ENCODE measurements at places on chromosomes 7 and 10.
A peak's percentile ranks its signal among the peaks of the same experiment; 100 is the strongest.

DNA sequence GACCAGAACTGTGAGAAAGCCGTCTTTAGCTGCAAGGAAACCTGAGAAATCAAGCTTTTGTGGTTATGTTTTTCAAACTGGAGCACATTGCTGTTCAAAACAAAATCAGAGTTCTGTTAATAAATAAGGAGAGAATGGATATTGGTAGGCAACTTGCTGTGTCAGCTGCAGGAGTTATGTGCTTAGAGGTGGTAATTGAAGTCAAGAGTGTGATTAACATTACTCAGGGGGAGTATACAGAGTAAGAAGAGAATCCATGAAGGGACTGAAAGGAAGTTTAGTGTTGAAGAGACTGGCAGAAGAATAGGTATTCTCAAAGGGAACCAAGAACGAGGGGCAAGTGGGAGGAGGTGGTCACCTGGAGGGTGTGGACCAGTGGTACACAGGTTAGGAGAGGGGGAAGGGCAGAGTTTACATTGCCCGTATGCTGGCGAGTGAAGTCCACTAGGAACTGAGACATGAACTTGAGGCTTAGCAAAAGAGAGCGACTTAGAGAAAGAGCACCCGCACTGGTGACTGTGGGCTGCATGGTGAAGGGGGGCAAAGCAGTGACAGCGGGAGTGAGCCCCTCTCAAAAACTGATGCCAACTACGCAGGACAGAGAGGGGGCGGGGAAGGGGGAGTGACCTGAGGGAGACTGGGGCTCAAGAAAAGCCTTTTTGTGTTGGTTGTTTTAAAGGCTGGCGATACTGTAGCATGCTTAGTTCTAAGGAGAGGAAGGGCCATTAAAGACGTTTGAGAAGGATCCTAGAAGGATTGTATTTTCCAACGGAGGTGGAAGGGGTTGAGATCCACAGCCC is 80.0 kb downstream of the SDK1 start:
- DNase-seq, result no peak

DNA sequence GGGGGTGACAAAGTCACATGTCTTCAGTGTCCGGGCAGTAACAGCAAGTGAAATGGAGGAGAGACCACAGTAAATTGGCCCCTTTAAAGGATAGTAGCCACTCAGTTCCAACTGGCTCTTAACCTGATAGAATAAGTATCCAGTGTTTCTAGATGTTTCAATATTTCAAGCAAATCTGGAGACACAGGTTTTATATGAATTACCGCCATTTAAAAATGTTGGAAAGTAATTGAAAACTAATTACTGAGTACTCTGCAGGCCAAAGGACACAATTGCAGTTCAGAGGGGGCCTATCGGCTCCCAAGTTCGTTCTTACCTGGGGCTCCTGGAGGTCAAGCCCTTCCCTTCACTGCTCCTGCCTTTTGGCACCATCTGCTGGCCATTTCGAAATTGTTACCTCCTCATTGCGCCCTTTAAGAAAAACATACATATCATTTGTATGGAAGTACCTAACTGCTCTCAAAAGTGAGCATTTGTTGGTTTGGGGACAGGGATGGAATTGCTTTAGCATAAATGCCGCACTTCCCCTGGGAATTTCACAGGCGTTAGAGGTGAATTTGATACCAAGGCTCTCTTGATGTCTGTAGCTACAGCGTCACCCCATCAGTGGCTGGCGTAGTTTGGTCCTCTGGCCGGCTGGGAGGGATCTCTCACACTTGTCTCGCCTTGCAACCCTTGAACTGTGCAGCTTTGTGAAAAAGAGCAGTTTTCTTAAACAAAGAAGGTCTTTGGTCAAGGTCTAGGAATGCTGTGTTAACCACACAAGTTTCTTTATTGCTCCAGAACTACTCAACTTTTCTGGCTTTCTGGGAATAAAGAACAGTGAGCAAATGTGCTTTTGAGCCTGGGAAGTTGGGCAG is 220.0 kb downstream of the ARHGAP21 start:
- peak; percentile 4 for DNase-seq

- DNase-seq, result no peak
These were observed 72.4 kb upstream of the ANLN start for GRCh38 chr7:36317276-36317675.

GRCh38 chr10:83012866-83013265 is 1126.4 kb upstream of the GHITM start:
- no peak for DNase-seq

- no peak for DNase-seq
These were observed 53.6 kb upstream of the ELN start for GRCh38 chr7:73974101-73974947.
